NCI-H1436 treated with DMSO at 0.1 percent for 48 hours (cell line): ENCODE measurements at places on chromosomes 6 and 20.

GRCh38 chr20:58127701-58128111, 100.7 kb downstream of the ANKRD60 start:
- no peak for DNase-seq

DNA sequence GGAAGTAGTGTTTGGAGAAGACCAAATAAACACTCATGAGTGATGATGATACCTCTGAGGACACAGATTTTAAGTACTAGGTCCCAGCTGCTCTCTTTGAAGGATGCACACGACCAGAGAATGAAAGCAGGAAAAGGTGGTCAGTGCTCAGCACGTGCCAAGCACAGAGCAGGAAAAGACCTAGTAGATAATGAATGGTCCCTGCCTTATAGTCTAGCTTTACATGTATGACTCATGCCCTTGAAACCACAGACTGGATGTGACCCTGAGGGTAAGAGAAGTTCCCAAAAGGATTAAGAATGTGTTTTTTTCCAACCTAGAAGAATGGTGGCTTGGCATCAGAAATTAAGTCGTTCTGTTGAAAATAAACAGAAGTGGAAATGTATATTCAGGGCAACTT, 2.8 kb upstream of the MC3R start:
- DNase-seq: no peak

- no peak for DNase-seq
These were observed 11.6 kb downstream of the SRSF3 start for GRCh38 chr6:36605560-36606391.

- no peak for DNase-seq
These were observed 162.5 kb downstream of the CD83 start for GRCh38 chr6:14280006-14280510.

DNA sequence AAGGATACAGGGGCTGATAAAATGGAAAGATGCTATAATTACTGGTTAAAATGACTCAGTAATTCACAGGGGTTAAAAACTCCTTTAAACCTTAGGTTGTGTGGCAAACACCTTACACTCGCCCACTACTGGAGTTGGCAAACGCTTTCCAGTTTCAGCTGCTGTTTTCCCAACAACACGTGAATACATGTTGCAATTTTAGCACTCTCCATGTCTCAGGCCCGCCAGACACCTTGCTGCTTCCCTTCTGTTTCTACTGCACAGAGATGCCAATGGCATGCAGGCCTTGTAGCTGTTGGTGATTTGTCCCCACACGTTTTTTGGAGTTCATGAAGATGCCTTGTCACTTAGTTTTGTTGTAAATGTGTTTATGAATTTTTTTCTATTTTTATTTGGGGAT, 5.3 kb upstream of the TTPAL start:
- DNase-seq: no peak

DNA sequence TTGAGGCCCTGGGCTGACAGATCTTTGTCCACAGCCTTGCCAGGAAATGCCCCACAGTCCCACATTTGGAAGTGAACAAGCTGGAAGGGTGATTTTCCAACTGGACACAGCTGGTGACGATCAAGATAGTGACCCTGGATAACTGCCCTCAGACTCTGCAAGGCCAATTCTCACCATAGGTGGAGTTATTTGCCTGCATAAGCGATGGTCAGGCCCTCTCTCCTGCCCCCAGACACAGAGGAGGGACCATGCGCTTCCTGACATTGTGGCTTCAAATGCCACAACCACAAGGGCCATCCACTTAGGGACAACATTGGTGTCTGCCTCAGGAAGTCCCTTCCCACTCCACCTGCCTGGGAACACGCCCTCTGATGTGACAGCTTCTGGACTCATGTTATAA, 96.0 kb downstream of the JPH2 start:
- no peak for DNase-seq

- no peak for DNase-seq
These were observed 117.8 kb downstream of the BCAS1 start for GRCh38 chr20:53952528-53953096.

GRCh38 chr6:13248053-13248452, 80.3 kb downstream of the TBC1D7 start:
- peak; percentile 67 for DNase-seq

DNA sequence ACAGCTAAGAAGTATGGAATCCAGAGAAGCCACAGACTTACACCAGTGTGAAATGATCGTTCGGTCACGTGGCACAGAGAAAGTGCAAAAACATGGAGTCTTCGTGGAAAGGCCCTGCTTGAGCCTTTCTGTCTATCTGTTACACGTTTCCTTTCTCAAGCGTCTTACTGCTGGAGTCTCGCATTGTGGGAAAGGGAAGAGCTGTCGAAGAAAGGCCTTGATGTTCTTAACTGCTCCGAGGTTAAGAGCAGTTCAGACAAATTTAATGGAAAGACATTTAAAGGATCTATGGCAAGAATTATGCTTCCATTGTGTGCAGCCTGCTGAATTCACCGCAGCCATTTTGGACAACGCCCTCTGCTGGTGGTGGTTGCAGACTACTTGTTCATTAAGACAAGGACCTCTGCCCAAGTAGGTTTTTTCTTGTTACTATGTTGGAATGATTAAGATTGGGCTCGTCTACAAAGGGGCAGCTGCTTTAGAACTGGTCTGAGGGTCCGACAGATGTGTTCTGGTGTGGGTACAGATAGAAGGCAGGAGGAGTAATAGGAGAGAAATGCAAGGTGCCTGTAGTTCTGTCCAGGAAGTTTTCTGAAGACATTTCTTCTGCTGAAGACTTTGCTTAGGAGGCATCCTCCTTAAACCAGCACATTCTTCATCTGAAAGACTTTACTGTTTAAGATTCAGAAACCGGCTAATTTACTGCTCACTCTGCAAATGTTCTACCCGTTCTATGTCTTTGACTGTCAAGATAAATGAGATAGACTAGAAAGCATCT, 24.7 kb upstream of the CCN6 start:
- no peak for DNase-seq

DNA sequence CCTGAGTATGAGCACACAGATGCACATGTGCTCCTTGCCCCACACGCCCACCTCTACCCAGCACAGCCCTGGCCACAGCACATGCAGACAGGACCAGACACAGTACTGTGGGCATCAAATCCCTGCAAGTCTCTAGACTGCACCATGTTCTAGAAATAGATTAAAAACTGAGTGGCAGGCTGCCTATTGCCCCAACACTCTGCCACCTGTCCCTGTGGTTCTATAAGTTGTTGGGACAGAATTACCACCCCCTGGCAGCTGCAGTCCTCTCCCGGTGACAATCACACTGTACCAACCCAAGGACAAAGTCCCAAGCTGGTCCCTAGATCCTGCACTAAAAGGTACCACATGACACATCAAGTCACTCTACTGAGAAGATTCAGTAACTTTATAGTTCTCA, 70.2 kb downstream of the B3GAT2 start:
- DNase-seq: no peak

DNA sequence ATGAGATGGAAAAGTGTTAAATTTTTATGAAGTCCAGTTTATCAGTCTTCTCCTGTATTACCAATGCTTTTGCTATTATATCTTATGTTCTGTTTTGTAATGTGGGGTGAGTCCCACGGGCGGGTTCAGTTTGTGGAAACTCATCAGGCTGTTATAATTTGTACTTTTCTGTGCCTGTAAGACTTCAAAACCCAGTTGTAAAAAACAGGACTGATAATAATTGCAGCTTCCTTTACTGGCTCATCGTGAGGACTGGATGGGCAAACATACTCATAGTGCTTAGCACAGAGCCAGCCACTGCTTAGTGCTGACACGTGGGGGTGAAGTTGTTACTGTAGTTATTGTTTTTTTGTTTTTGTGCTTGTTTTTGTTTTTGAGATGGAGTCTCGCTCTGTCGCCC, 45.6 kb downstream of the TGM2 start:
- DNase-seq: no peak

DNA sequence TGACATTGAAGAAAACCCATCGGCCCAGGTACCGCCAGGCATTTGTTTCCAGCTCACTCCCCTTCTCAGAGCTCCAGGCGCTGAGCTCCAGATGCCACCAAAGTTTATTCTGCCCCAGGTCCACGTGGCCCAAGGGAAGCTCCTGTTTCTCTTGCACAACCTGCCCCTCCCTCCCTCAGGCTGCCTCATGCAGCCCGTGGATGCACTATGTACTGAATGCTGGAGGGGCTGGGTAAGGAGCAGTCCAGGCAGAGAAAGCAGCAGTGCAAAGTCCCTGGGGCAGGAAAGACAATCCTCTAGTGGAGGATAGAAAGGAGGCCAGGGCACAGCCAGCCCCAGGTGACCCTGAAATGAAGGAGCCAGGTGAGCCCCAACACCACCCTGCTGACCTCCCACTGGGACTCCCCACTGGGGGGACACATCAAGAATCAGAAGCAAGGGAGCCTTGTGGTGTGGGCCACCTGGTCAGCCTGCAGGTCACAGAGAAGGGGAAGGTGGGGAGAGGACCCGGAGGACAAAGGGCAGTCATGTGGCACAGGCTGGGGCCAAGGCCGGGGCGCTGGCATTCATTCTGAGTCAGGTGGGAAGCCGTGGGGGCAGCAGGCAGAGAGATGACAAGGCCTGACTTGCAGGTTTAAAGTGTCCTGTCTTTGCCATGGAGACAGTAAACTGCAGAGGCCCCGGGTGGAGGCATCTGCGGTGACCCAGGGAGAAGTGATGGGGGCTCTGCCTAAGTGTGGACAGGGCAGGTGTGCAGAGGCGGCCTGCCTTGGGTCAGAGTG, 230.1 kb downstream of the PREX1 start:
- no peak for DNase-seq

DNA sequence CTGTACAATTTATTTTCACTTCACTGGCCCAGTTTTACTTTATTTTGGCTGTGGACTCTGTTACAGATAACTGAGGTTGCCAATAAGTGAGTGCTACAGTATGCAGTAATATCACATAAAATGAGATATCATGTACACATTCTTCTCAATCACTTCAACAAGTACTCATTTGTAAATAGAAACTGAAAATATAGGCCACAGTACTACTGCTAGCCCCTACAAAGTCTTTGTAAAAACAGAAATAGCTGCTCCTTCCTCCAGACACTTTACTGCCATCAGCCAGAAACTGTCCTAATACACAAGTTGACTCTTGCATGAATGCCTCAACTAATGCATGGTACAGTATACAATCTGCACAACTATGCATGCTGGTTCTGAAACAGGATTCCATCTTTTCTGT, 9.2 kb downstream of the DTNBP1 start:
- DNase-seq: no peak

GRCh38 chr20:24493661-24494459, 24.4 kb downstream of the SYNDIG1 start:
- DNase-seq: no peak

- DNase-seq: peak; percentile 98
These were observed 334.3 kb downstream of the CDKAL1 start for GRCh38 chr6:20868397-20869096.

DNA sequence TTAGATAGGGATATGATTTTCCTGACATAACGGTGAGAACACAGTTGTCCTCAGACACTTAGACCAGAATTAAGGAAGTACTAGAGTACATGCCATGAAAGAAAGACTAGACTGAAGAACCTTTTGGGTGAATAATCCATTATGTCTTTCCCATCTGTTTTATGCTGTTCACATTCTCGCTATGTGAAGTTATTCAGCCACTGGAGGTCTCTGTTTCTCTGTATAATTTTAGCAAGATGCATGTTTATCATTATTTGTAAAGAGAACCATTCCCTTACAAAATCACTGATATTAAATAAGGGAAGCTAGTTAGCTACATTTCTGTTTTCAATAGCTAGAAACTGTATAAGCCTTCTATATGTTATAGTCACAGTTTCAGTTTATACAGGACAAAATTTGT, 391.9 kb downstream of the CD109 start:
- no peak for DNase-seq

GRCh38 chr20:341682-342081, 5.2 kb upstream of the NRSN2 start:
- DNase-seq: no peak

- no peak for DNase-seq
These were observed 322.9 kb upstream of the TFAP2D start for GRCh38 chr6:50390416-50390815.

DNA sequence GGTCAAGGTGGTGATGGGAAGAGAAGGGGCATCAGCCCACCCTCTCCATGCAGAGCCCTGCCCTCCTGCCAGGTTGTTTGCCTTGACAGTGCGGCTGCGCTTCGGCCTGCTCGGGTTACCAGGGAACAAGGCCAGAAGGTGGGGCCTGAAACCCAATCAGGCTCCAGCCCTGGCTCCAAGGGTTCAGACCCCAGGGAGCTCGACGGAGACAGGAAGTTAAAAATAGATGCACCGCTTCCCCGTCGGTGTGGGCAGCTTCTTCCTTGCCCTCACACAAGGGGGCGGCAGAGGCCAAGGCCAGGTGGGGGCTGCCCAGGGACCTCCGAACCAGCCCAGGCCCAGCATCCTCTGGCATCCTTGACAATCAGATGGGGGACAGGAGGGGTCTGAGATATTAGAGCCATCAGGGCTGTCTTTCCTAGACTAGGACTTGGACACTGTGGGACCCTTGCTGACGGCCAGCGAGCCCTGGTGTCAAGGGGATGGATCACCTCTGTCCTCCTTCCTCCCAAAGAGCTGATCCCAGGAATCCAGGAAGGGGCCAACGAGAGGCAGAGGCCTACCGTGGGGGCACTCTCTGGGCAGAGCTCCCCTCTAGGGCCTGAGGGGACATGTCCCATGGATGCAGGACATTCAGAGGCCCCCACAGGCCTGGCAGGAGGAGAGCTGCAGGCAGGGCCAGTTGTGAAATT, 65.2 kb downstream of the RIPOR3 start:
- peak; percentile 36 for DNase-seq

DNA sequence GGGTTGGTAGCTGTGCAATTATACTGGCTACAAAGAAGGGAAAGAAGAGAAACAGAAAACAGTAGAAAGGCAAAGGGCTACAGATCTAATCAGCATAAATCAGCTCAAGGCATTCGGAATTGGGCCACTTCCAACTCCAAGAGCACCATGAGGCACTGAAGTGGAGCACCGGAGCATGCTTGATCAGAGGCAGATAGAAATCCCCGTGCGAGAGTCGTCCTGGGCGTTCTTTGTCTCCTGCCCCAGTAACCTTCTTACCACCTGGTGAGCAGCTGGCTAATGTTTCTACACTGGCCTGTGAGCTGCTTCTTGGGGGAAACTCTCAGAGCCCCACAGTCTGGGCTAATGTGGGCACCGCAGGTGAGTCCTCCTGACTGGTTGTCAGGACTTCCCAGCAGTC, 16.7 kb downstream of the NEDD9 start:
- DNase-seq: no peak

- no peak for DNase-seq
These were observed 11.7 kb downstream of the DNMT3B start for GRCh38 chr20:32773855-32774254.

GRCh38 chr6:90315986-90316385, 19.3 kb upstream of the BACH2 start:
- DNase-seq: no peak

- DNase-seq: no peak
These were observed 1242.0 kb downstream of the KHDRBS2 start for GRCh38 chr6:61044011-61044410.

GRCh38 chr6:45987856-45988255, 27.8 kb downstream of the CLIC5 start:
- DNase-seq: no peak

- peak; percentile 87 for DNase-seq
These were observed 2.3 kb upstream of the MARCKS start for GRCh38 chr6:113854531-113855499.
